Stimulated activated CD4-positive, alpha-beta T cell treated with anti-CD3 and anti-CD28 coated beads, TNF-alpha, amount 100 ng/mL, for 1 hour (primary cell): ENCODE measurements at places on chromosomes 2 and 18.

DNA sequence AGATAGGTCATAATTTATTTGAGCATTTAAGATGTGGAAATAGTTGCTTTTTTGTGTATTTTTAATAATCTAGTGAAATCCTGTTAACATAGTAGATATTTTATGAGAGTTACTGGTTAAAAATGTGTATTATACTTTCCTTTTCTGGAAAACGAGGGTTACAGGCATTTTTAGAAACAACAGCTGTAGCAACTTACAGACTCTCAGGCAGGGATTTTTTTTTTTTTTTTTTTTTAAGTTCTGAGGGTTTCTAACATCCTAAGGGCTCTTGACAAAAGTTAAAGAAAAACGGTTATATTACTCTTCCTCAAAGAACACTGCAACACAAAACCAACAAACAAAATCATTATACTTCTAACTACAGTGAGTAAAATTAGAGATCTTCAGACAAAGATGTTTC lies 205.9 kb downstream of the ACKR3 start:
- DNase-seq = no peak

DNA sequence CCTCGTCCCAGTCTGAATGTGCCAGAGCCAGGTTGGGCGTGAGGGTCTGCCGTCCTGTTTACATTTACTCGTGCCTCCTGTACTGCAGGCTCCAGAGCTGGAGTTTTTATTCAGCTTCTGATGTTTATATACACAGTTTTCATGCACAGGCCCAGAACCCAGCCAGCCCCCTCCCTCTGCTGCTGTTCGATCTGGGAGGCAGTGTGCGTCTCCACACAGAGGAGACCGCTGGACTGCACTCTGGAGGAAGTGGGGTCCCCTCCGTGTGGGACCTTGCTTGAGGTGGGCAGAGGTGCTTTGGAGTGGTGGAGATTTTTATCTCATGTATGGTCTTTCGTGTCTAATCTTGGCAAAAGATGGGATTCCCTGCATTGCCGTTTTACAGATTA lies 90.6 kb downstream of the GLI2 start:
- no peak for DNase-seq

DNA sequence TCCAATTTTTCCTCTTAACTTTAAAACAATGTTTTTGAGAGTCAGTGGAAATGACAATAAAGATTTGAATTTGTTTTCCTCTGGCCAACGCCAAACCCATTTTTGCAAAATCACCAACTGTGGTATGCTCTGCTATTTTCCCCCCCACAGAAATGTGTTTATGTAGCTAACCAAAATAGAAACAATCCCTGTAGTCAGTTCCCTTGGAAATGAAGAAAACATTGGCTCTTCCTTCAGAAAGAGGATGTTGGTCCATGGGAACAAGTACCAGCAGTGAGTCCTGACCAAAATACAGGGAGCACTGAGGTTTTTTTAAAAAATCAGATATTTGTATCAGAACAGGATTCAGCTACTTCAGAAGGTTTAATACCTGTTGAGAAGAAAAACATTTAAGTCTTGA lies 65.3 kb downstream of the SLC40A1 start:
- DNase-seq = no peak

DNA sequence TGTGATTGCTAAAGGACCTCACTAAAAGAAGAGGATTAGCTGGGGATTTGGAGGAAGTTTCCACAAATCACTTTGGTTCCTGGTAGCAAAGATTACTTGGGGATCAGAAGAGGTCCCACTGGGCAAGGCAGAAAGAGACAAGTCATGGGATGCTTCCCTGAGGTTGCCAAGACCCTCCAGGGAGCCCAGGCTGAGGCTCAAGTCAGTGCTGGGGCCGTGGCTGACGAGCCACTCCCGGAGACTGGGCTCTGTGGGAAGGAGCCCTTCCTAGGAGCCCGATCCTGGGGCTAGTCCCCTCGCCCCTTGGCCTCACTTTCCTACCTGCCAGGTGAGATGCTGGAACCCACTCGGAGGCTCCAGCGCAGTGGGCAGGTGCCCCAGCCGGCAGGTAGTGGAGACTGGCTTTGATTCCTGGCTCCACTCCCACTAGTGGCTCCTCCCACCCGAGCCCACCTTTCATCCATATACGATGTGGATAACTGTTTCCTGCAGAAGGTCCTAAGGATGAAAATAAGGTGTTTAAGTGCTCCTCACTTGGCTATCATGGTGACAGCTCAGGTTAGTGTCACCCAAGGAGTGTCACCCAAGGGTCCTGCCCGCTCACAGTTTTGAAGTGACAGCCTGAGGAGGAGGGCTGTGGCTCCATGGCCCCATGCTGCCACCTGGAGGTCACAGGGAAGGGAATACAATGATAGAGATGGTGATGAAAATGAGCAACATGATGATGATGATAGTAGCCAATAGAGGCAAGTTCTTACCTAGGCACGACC lies 100.5 kb downstream of the CAPN13 start:
- peak; percentile 64 for DNase-seq

GRCh38 chr18:63683890-63684289 lies 18.9 kb upstream of the SERPINB11 start:
- DNase-seq = no peak

- no peak for DNase-seq
Observed at GRCh38 chr18:62648045-62648678, 67.2 kb upstream of the PHLPP1 start.

GRCh38 chr2:2793925-2794560 lies 463.0 kb upstream of the MYT1L start:
- no peak for DNase-seq

- DNase-seq = no peak
Observed at GRCh38 chr18:76354348-76354747, 140.7 kb downstream of the ZNF516 start.

DNA sequence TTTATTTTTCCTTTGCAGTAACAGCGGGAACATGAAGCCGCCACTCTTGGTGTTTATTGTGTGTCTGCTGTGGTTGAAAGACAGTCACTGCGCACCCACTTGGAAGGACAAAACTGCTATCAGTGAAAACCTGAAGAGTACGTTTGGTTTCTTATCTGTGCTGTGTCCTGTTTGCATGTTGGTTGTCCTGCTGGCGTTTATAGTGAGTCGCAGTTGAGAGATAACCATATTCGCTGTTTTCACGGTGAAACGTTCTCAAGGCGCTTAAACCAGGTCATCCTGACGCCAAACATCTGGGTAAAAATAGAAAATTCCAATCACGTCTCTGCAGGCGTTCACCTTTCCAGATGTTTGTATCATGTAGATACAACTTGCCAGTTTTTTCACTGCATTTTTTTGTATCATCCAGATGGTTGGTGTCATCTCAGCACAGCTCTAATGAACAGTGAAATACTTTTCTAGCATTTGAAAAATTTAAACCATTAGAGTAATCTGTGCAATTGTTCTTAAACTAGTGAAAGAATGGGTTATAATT lies 21.2 kb downstream of the CLUL1 start:
- no peak for DNase-seq

GRCh38 chr2:207750876-207751275 lies 18.8 kb downstream of the FZD5 start:
- DNase-seq = no peak

DNA sequence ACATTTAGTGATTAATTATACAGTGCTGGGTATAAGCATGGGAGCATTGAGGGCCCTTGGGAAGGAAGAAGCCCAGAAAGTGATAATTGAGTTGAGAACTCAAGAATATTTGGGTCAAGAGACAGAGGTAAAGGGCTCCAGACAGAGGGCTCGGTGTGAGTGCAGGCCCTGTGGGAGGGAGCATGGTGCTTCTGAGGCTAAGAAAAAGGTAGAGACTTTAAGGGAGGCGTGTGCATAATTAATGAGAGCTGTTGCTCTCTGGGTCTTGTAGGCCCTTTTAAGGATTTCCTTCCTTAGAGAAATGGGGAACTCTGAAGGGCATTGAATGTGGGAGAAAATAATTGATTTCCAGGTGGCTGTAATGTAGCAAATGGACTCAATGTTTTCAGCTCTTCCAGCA lies 735.0 kb upstream of the POU3F3 start:
- no peak for DNase-seq

- DNase-seq = no peak
Observed at GRCh38 chr2:13193900-13194299, 477.2 kb downstream of the TRIB2 start.

- no peak for DNase-seq
Observed at GRCh38 chr2:23836971-23837565, 89.9 kb downstream of the ATAD2B start.

DNA sequence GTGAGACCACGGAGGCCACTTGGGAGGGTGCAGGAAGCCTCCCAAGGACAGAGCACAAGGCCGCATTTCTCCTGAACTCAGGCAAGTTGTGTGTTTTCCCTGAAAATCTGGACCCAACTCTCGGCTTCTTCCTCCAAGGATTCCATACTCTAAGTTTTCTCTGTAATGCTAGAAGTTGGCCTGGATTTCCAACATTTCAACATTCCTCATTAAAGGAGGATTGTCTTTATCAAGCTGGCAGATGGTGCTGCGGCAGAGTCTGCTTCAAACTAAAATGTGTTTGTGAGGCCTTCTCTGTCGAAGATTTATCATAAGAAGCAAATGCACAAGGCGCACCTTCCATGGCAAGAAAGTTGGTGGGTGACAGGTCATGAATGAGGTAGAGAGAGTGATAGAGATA lies 94.4 kb upstream of the SATB2 start:
- no peak for DNase-seq

DNA sequence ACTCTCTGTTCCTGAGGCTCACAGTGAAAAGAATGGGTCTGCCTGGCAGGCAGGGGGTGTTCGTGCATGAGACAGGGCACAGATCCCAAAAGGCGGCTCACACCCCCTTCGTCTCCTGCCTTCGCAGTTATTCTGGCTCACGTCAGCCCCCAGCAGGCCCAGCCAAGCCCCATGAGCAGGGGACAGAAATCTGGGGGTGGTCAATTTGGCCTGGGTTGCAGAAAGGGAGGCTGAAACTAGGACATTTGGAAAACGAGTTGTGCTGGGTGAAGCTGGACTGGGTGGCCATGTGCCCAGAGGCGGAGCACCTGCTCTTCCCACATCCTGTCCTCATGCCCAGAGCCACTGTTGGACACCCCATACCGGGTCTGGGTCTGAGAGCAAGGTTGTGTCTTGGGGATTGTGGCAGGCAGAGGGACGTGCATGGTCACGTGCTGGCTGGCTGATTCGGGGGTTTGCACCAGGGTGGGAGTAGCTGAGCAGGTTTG lies 99.0 kb upstream of the MCFD2 start:
- DNase-seq = peak; percentile 2

GRCh38 chr2:101688261-101688660 lies 9.2 kb upstream of the MAP4K4 start:
- no peak for DNase-seq

GRCh38 chr2:26399771-26400376 lies 1.8 kb upstream of the DRC1 start:
- DNase-seq = no peak

- DNase-seq = no peak
Observed at GRCh38 chr18:650428-650858, 7.0 kb upstream of the TYMS start.
